ENCODE measurements at places on chromosomes 3 and 15.
A peak's percentile ranks its signal among the peaks of the same experiment; 100 is the strongest.

DNA sequence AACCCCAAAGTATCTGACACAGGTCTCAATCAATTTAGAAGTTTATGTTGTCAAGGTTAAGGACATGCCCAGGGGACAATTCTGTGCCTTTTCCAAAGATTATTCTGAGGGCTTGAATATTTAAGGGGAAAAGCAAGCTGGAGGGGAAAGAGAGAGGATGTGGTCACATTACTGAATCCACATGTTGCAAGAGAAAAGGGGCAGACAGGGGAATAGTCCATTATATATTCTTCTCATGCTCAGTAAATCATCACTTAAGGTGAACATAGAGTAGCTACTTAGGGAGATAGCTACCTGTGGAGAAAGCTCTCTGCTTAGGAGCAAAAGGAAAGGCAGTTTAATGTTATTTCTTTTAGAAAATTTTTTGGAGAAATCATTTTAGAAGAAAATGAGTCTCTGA lies 751.6 kb downstream of the SI start:
- DNase-seq, result no peak

GRCh38 chr3:108914774-108915641 lies 38.7 kb downstream of the GUCA1C start:
- peak; percentile 8 for DNase-seq

- DNase-seq, result no peak
These were observed 54.9 kb downstream of the TRIM71 start for GRCh38 chr3:32872487-32873382.

DNA sequence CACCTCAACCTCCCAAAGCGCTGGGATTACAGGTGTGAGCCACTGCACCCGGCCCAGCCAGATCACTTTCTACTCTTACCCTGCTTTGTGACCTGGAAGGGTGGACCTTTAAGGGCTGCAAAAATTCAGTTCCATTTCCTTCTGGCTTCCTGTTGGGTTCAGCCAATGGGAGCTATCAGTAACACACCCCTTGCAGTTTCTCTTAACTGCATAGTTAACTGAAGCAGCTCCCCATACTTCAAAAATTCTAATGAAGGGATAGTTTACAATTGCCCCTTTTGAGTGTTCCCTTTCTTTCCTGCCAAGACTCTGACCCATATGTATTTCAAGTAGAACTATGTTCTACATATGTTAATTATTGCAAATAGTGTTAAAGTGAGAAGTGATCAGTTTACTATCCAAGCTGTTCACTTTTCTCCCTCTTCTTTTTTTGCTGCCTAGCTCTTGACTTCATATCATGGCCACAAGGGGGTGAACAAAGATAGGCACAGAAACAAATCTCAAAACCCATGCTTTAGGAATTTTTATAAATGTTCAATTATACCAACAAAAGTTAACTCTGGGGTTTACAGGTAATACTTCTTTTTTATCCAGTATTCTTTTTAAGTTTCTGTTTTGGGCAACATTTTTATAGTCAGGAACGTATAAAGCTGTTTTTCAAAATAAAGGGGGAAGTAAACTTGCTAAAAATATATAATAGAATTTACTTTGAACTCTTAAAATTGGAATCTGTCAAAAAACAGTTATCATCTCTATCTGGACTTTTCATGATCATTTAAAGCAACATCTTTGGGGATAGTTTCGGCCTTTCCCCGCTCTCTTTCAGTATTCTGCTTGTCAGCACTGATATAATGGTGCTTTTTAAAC lies 8.1 kb downstream of the PGBD4 start:
- no peak for DNase-seq

GRCh38 chr3:186842426-186843038 lies at the start of gene ADIPOQ:
Gene ADIPOQ, plus strand, starts transcription at chr3:186842710. Its CDS starts 10,349 bp downstream, at chr3:186853059.
- DNase-seq, result no peak

- DNase-seq, result no peak
These were observed 227.6 kb downstream of the KLF13 start for GRCh38 chr15:31554261-31554660.

DNA sequence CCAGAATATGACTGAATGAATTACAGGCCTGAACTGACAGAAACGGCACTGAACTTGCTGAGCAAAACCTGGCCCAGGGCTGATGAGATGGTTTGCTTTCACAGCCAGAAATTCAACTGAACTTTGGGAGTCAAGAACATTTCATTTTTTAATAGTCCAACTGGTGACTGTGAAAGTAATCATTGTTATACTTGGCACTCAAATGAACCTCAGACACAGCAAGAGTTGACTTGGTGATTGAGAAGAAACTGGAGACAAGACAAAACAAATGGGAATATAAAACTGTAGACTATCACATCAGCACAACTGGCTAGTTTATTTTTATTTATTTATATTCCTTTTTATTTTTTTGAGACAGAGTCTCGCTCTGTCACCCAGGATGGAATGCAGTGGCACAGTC lies 858.9 kb upstream of the CFAP20DC start:
- no peak for DNase-seq

DNA sequence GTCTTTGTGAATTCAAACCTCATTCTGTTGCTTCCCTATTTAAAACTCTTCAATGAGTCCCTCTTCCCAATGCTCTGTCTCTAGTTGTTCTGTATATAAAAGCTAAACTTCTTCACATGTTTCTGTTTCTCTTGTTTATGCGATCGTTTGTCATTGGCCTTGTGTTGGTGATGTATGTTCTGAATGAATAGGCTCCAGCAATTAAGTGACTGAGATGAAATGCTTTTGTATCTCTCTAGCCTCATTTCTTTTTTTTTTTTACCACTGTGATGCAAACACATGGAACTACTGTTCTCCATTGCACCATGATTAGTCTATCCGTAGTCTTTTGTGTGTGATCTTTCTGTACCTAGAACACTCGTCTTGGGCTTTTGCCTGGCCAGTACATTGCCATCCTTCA lies 380.5 kb upstream of the TPRG1 start:
- no peak for DNase-seq

GRCh38 chr3:14268897-14269296 lies 90.3 kb downstream of the LSM3 start:
- DNase-seq, result no peak

- no peak for DNase-seq
These were observed 150.5 kb upstream of the POU1F1 start for GRCh38 chr3:87426918-87427317.

DNA sequence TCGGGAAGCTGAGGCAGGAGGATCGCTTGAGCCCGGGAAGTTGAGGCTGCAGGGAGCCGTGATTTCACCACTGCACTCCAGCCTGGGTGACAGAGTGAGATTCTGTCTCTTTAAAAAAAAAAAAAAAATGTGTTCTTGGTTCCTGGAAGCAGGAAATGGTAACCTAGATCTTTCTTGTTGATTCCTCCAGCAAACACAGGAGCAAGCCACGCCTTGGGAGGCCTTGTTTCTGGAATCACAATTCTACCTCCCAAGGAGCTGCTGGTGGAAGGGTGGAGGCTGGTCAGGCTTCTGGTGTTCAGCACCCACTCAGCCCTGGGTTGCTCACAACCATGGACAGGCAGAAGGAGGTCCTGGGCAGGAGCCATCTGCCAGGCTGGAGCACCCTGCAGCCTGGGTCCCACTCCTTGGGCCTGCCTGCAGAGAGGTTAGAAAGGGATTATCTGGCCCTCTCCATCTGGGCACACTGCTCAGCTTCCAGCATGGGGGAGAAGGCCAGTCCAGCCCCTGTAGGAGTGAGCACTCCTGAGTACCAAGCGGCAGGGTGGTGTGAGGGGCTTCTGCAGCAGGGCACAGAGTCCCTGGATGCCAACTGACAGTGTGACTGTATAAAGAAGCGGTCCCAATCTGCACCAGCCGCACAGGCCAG lies 65.6 kb downstream of the ABTB1 start:
- DNase-seq, result no peak

- DNase-seq, result no peak
These were observed 38.8 kb downstream of the CBLB start for GRCh38 chr3:105829871-105830622.

- no peak for DNase-seq
These were observed 21.4 kb upstream of the JMJD7 start for GRCh38 chr15:41806291-41807181.

DNA sequence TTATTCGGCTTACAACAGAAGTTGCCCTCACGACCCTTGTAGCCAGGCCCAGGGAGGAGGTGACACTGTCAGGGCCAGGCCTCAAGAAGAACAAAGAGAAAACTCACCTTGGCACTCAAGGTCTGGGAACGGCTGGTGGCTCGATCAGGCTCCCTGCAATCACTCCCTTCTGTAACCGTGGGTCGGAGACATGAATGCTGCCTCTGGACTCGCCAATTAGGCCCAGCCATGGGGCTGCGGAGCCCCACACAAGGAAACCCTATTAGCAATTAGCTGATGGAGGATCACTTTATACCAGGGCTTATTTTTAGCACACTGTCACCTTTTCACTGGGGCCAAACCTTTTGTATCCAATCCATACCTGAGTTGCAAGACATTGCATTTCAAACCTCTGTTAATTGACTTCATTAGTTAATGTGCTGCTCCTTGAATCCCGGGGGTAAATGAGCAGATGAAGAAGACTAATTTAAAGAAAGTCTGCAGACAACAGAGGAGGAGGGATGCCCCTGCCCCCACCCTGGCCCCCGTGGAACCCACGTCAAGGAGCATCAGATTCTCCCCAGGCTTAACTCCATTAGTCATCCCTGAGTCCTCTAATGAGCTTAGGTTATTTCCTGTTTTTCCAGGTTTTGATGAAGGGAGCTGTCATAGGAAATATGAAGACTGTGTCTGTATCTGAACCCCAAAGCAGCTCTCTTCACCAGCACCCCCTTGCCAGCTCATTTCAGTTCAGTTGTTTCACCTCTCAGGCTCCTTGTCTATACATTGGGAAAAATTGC lies 255.3 kb downstream of the RORA start:
- no peak for DNase-seq

DNA sequence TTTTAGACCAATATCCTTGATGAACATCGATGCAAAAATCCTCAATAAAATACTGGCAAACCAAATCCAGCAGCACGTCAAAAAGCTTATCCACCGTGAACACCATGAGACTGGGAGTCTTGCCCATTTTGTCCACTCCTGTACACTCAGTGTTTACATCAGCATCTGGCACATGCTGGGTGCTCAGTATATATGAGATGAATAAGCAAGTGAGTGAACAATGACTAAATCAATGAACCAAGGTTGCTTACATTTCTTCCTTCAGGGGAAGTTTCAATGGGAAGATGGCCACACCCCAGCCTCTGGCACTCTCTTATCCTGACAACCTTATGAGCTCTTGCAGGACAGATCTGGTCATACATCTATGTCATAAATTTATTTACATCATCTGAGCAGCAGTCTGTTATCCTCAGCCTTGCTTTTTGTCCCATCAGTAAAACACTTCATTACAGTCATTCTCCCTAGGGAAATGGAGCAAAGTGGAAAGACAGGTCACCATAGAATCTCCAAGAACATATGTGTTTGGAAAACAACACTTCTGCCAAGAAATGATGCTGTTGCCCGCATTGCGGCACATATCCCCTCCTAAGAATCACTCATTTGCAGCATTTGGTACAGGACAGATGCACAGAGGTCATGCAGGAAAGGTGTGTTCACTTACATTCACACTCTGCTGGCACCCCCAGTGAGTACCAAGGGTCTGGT lies 171.8 kb upstream of the EIF1B start:
- DNase-seq, result no peak

GRCh38 chr15:42483677-42484076 lies 7.3 kb downstream of the ZNF106 start:
- DNase-seq, result no peak

DNA sequence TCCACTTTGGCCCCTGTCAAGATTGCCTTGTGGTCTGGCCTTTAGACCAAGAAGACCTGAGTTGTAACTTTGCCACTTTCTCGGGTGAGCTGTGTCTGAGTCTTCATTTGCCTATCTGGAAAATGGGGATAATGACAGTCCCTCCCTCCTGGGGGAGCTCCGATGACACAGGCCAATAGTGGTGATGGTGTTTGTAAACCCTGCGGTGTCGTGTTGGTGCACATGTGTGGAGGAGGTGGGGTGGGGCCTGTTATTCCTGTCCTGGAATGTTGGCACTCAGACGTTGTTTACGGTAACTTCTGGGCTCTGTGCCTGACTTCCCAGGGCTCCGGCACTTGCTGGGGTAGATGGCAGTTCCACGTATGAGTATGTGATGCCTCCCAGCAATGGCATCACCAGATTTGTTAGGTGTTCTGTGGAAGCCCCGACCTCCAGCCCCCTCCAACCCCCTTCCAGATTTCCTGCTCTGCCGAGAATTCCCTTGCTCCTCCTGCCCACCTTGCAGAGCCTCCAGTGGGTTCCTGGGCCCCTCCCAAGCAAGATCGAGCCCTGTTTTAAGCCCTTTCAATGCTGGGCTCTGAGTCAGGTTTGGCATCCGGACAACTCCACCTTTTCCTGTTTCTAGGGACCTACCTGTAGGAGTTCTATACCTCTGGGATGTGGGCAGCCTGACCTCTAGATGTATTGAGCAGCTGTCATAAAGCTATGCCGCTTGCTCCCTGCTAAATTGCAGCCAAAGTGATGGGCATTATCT lies 31.4 kb downstream of the HRH1 start:
- DNase-seq, result no peak

GRCh38 chr3:11698326-11699082 lies 54.8 kb upstream of the VGLL4 start:
- DNase-seq, result no peak

DNA sequence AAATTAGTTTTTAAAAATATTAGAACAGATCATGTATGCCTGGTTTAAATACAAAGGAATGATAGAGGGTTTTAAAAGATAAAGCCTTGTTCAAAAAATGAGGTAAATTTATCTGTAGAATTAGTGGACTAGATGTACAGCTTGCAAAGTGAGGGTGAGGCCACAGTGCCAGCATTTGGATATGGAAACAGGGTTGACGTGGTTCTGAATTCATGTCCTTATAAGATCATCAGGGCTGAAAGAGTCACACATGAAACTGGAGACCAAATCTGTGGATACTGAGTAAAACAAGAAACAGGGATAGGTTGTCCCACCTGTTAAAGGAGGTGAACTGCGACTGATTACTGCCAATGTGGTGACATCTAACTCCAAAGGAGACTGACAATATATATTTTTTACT lies 46.3 kb downstream of the NCK1 start:
- DNase-seq, result no peak

GRCh38 chr3:47825590-47825989 lies 22.7 kb downstream of the DHX30 start:
- DNase-seq, result no peak

DNA sequence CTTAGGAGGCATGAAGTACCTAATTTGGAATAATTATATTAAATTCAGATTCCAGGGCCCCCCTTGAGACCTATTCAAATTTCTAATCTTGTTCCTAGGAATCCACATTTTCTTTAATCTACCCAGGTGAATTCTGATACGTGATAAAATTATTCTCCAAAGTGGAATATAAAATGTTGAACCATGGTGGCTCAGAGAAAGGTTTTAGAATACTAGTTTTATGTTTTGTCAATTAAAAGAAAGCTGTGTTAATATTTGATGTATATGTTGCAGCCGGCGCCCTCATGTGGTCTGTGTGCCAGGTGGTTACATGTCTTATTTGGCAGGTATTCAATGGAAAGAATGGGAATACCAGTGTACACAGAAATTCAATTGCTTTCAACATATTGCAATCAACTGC lies 321.8 kb downstream of the FEZF2 start:
- no peak for DNase-seq

DNA sequence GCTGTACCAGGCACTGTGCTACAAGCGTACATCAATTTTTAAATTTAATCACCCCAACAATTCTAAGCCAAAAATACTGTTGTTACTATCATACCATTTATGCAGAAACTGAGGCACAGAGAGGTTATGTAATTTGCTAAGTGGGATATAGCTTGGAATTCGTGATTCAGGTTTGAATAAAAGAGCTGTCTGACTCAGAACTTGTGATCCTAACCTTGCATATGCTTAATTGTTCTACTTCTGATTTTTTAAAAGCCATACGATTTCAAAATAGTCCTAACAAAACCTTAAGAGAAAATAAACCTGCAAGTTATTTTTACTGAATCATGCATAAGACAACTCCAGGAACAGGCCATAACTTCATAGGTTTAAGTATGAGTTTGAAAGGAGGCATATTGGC lies 498.0 kb upstream of the CFAP20DC start:
- no peak for DNase-seq

Measured in NCI-H187 (cell line).